ENCODE measurements at places on chromosomes 5 and 9.

GRCh38 chr5:141674747-141675146, 7.3 kb downstream of the ARAP3 start:
- DNase-seq, result no peak

DNA sequence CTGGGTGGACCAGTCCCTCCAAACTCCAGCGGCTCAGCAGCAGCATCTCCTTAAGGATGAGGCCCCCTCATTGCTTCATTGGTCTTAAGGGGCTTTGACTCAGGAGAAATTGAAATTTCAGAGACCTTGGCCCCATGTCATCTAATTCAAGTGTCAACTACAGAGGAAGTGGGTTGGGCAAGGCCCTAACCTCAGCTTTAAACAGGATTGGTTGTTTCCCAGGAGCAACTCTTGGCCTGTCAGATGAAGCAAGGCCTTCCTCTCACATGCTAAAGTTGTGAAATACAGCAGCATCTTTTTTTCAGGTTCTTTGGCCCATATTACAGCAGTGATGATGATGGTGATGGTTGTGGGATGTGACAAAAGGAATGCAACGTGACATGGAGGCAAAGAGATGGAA, 348.3 kb downstream of the ICE1 start:
- DNase-seq, result no peak

- DNase-seq, result no peak
Measured at GRCh38 chr5:112844489-112844888, 16.6 kb upstream of the SRP19 start.

DNA sequence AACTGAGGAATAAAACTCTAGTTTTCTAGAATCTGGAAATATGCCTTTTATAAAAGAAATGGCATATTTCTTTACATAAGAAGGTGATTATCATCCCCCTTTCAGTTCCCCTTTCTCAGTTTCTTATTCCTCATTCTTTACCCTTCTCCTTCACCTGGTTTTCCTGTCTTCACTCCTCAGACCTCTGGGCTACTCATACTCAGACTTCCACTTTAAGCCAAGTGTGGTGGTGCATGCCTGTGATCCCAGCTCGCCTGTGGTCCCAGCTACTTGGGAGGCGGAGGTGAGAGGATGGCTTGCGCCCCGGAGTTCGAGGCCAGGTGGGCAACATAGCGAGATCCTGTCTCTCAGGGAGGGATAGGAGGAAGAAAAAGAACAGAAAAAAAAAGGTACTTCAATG, 57.2 kb downstream of the RANBP6 start:
- DNase-seq, result no peak

GRCh38 chr9:35415402-35416097, 74.4 kb upstream of the RUSC2 start:
- DNase-seq, result no peak

- no peak for DNase-seq
Measured at GRCh38 chr9:3391414-3391813, 134.4 kb downstream of the RFX3 start.

DNA sequence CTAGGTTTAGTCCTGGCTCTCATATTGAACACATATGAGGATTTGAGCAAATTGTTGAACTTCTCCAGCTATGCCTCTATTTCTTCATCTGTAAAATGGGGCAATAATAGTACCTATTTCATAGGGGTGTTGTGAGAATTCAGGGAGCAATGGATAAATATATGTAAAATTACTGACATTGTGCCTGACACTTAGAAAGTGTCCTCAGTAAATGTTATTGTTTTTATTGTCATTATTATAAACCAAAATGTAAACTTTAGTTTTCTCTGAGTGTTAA, 101.7 kb downstream of the ANGPTL2 start:
- no peak for DNase-seq

GRCh38 chr5:160545832-160546231, 124.2 kb downstream of the PTTG1 start:
- no peak for DNase-seq

GRCh38 chr5:132456296-132456986, 34.1 kb downstream of the IRF1 start:
- peak; percentile 76 for DNase-seq

- no peak for DNase-seq
Measured at GRCh38 chr5:131186561-131187256, 16.0 kb downstream of the LYRM7 start.

DNA sequence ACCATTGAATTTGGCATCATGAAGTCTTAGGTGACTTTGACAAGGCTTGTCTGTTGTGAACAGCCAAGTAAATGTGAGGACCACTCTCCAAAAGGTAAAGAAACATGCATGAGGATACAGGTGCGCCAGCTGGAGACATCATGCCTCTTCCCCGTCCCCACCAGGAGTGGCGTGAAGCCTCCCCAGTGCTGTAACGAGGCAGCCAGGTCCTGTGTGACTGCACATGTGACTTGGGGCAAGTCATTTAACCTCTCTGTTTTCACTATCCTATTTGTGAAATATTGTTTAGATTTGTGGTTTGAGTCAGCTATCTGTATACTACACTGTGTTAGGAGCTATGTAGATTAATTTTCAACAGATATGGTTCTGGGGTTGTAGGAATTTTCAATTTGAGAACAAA, 65.0 kb downstream of the DOCK8 start:
- no peak for DNase-seq

GRCh38 chr5:77620405-77620804, 18.1 kb downstream of the OTP start:
- DNase-seq, result no peak

DNA sequence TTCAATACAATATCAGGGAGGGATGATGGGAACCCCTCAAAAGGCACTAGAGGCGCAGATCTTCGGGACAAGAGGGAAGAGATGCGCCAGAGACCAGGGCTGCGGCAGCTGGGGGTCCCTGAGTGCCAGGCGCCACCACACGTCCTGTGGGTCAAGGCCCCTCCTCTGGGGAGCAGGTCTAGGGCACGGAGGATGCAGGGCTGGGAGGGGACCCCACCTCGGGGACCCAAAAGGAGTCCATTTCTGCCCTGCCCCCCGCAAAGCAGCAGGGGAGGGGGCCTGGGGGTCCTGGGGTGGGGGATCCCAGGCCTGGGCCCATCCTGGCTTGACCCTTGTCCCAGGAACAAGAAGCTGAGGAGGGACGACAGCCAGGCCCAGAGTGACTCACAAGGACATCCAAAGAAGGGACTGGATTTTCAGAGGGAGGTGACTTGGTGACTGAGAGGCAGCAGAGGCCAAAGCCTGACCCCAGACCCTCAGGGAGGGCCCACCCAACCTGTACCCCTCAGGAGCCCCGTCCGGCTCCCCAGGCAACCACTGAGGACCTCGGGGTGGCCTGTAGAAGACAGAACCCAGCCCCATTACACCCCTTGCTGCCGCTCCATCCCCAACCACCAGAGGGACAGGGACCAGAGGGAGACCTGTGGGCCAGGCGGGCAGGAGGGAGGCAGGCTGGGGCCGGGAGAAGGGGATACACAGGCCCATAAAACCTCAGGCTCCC, 54.2 kb downstream of the LRSAM1 start:
- peak; percentile 10 for DNase-seq

DNA sequence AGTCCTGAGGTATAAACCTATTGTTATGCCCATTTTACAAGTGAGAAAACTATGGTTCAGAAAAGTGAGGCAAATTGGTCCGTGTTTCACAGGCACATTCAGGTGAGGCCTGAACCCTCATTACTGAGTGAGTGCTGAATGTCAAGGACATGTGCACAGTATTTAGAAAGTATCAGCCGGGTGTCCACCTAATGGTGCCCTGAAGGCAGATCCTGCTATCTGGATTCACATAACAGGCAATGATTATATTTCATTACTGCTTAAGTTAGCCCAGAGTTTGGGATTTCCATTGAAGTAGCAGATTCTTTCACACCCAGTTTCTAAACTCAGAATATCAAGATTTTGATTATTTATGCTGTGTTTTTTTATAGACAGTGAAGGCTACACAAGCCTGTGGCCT, 142.7 kb downstream of the LHFPL2 start:
- DNase-seq, result no peak

- DNase-seq, result no peak
Measured at GRCh38 chr5:10896016-10896415, 135.0 kb upstream of the DAP start.
